Diencephalon (tissue), 1 donor: ENCODE measurements at places on chromosomes 1 and 21. TPM values are rescaled to one million over a fixed set of nuclear protein-coding genes. Genes with fewer than 3 reads are reported as not detected.

Gene NBPF20
- 9.2 TPM for total RNA-seq

Gene SLC6A17
- total RNA-seq, result 42.0 TPM

Gene ERG
- total RNA-seq, result 2.5 TPM

Gene TP73
- 0.92 TPM for total RNA-seq

Gene WDTC1
- 23.8 TPM for total RNA-seq

Gene OR2L3
- total RNA-seq, result 0.92 TPM

Gene C1orf232
- total RNA-seq, result not detected

Gene SLC1A7
- total RNA-seq, result not detected

Gene TLCD4
- total RNA-seq, result 20.5 TPM

Gene CLDN19
- 1.2 TPM for total RNA-seq
